ENCODE measurements at places on chromosomes 16 and 17.

GRCh38 chr16:53433930-53434376 is 318 bp upstream of the RBL2 start:
- DNase-seq: no peak

DNA sequence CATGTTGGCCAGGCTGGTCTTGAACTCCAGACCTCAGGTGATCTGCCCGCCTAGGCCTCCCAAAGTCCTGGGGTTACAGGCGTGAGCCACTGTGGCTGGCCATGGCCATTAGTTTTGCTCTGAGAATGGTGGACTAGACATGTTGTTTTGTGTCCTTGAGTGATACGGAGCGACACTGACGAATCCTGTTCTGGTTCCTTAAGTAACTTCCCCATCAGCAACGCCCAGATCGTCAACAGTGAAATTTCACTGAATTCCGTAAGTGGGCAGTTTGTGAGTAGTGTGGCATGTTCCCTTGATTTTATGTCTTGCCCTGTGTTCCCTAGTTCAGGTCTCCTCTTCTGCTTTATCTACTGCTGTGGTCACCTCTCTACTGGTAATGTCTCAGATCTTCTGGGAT is 67.4 kb downstream of the SNX29 start:
- no peak for DNase-seq

- no peak for DNase-seq
Observed at GRCh38 chr17:10417431-10417830, 4.3 kb downstream of the MYH8 start.

DNA sequence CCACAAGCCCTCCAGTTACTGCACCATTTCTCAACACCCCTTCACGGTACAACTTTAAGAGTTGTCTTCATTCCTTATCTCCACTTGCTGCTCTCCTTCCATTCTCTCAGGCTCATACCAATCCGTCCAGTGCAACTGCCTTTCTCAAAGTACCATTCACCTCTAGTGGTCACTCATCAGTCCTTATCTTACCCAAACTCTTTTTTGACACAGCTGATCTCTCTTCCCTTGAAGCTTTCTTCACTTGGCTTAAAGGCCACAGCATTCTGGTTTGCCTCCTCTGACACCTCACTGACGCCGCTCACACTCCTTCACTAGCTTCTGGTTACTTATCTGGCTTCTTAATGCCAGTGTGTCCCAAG is 24.9 kb downstream of the UBE2G1 start:
- no peak for DNase-seq

GRCh38 chr17:79414063-79414792 is 196.6 kb downstream of the RBFOX3 start:
- DNase-seq: no peak

GRCh38 chr17:1762233-1762900 is 507 bp downstream of the SERPINF1 start:
- no peak for DNase-seq

DNA sequence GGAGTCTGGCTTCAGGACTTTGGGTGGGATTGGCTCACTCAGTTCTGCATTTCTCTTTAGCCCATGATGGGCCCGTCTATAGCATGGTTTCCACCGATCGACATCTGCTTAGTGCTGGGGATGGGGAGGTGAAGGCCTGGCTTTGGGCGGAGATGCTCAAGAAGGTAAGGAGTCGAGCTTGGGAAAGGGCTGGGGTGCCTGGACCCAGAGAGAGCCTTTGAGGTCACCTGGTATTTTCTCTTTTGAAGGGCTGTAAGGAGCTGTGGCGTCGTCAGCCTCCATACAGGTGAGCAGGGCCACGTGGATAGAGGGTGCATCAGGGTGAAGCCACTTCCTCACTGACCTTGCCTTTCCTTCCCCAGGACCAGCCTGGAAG is 2.2 kb downstream of the THOC6 start:
- DNase-seq: no peak

DNA sequence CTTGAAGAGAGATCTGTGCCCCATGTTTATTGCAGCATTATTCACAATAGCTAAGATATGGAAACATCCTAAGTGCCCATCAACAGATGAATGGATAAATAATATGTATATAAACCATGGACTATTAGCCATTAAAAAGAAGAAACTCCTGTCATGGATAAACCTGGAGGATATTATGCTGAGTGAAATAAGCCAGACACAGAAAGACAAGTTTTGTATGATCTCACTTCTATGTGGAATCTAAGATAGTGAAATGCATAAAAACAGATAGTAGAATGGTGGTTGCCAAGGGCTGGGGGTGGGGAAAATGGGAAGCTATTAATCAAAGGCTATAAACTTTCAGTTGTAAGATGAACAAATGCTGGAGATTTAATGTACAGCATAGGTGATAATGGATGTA is 19.9 kb upstream of the HEATR6 start:
- DNase-seq: no peak

DNA sequence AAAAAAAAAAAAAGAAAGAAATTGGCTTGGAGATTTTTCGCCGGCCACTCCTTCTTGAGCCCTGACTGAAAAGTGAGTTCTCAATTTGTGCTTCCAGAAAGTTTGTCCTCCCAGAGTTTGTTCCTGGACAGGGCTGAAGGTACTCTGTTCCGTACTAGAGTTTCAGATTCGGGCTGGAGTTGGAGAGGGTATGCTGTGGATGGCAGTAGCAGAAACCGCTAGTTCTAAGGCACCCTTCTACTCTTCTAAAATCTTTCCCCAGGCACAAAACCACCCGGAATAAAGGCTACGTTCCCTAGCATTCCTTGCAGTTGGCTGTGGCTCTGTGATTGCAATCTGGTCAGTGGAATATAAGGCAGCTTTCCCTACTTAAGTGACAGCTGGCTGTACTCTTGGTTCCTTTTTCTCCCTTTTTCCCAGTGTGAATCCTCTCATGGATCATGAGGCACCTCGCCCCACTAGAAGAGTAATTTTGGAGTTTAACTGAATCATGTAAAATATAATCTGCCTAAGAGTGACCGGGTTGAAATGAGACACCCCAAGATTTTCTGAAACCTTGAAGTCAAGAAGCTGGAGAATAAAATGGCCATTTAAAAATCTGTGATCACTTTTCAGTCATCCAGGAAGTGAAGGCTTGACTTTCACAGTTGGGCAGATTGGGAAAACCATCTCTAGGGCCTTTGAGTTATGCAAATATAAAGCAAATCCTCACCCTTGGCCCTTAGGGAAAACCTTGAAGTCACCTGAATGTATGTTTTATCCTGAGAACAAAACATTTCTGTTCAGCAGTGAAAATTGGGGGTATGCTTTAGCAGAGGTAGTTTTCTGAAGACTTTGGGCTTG is 901 bp upstream of the HEATR6 start:
- no peak for DNase-seq

Data from T-helper 1 cell (primary cell).